ENCODE measurements at places on chromosomes 16 and 17.

DNA sequence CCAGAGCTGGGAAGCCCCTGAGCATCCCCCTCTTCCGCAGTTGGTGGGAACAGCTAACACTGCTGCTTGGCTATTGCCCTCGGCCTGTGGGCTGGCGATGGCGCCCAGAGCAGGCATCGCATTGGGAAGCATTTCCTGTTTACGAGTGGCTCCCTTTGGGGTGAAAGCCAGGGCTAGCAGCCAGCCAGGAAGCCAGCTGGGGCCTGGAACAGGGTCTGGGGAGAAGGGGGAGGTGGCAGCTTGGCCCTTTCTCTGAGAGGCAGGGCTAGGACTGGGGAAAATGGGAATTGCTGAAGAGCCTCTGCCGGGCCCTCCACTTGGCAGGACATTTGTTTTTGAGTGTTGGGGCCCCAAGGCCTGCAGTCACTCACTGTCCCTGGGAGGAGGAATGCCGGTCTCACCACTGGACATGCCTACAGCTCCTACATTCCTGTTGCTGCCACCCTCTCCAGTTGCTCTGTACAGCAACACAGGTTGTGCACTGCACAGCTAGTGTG lies 2.4 kb upstream of the MTSS2 start:
- no peak for DNase-seq

- DNase-seq = no peak
Measured at GRCh38 chr17:1592751-1593629, 30.4 kb upstream of the PITPNA start.

GRCh38 chr17:418421-418751 lies 65.8 kb upstream of the RPH3AL start:
- DNase-seq = no peak

DNA sequence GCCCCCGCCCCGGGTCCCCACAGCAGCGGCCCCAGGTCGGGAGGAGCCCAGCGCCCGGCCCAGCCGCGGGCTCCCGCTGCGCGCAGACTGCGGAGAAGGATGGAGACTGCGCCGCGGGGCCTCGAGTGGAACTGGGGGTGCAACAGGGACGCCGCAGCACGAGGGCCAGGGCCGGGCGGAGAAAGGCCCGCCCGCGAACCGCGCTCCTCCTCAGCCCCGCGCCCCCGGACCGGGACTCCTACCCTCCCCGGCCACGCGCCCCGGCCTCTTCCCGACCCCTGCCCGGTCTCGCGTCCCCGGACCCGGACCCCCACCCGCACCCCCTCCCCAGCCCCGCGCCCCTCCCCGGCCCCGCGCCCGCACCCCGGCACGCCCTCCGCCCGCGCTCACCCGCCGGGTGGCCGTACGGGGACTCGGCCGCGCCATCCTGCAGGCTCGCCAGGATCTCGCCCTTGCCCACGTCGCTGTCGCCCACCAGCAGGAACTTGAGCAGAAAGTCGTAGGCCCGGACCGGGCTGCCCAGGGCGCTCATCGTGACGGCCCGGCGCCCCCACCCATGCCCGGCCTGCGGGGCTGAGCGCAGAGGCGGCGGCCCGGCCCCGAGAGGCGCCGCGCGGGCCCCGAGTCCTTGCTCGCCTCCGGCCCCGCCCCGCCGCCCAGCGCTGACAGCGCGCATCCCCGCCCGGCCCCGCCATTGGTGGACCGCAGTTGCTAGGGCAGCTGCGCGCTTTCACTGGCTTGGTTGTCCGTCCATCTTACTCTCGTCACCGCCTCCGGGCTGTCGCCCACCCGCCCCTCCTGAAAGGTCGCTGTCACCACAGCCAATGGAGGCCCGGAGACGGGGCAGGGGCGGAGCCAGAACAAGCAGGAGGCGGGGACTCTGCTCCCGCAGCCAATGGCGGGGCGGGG lies at the start of gene RAB40B:
Gene RAB40B (minus strand): TSS at position 634 of the 909 bp plus-strand sequence. CDS start 102 bp downstream, at position 532.
- DNase-seq = peak; percentile 92

- no peak for DNase-seq
Measured at GRCh38 chr17:16511593-16511992, 19.6 kb upstream of the LRRC75A start.

DNA sequence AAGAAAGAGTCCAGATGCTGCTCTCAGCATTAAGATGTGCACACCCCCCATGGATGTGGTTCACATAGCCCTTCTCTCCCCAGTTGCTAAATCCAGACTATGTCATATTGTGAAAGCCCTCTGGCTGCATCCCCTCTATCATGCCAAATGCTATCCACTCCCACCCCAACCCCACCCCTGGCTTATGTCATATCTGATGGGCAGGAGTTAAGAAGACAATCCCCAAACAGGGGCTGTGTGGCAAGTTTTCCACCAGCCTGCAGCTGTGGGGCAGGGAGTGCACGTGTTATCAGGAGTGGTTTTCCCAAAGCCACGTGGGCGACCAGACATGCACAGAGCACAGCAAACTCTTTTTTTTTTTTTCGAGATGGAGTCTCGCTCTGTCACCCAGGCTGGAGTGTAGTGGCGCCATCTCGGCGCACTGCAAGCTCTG lies 10.0 kb downstream of the FAM117A start:
- DNase-seq = no peak

DNA sequence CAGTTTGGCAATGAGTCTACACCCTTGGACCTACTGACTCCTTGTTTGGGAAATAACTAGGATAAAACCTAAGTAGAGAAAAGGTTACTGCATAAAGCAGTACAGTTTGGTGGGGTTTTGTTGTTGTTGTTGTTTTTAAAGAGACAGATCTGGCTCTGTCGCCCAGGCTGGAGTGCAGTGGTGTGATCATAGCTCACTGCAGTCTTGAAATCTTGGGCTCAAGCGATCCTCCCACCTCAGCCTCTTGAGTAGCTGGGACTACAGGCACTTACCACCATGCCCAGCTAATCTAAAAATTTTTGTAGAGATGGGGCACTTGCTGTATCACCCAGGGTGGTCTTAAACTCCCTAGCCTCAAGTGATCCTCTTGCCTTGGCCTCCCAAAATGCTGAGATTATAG lies 1.2 kb downstream of the PDP2 start:
- no peak for DNase-seq

- no peak for DNase-seq
Measured at GRCh38 chr16:68782198-68783174, 45.4 kb downstream of the CDH1 start.

DNA sequence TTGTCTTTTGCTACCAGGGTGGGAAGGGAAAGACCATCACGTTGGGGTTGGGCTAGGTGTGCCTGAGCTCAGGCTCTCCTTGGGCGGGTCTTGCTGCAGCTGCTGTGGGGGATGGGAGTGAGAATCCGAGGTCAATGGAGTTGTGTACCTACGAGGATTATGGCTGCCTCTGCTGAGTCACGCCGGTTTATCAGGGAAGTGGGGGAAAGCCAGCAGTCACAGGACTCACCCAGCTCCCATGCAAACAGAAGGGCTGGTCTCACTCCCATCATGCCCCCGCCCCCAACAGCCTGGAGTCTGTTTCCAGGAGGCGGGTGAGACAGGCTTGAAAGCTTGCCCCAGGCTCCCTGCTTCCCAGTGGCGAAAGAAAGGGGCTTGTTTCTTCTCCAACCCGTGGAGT lies 1259.0 kb upstream of the GOT2 start:
- no peak for DNase-seq

GRCh38 chr17:4579678-4580077 lies 4.7 kb upstream of the SMTNL2 start:
- no peak for DNase-seq

Data from stimulated activated CD8-positive, alpha-beta memory T cell treated with anti-CD3 and anti-CD28 coated beads, Interleukin-4, amount 100 ng/mL, for 1 hour (primary cell).